Psoas muscle (tissue), 8 donors: ENCODE measurements at places on chromosomes 2 and 18. TPM values are rescaled to one million over a fixed set of nuclear protein-coding genes. Genes with fewer than 3 reads are reported as not detected.
A peak's percentile ranks its signal among the peaks of the same experiment; 100 is the strongest.

GRCh38 chr2:32450851-32451250 is 94.0 kb downstream of the BIRC6 start:
- no peak for DNase-seq

DNA sequence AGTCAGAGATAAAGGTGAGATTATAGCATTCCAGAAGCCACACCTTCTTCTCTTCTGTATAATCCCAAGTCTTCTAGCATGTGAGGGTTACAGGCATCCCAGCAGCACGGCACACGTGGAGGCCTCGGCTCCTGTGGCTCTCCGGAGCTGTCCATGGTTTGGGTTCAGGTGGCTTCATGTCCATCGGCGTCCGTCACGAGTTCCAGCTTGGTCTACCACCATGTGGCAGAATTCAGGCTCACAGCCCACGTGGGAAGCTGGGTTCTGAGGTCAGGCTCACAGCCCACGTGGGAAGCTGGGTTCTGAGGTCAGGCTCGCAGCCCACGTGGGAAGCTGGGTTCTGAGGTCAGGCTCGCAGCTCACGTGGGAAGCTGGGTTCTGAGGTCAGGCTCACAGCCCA is 378.3 kb upstream of the SALL3 start:
- DNase-seq, result no peak

GRCh38 chr2:199144546-199144945 is 313.2 kb downstream of the SATB2 start:
- DNase-seq, result no peak

GRCh38 chr2:176999301-176999700 is 213.3 kb upstream of the HNRNPA3 start:
- DNase-seq, result no peak

The ALPG gene
- polyA plus RNA-seq, result not detected

DNA sequence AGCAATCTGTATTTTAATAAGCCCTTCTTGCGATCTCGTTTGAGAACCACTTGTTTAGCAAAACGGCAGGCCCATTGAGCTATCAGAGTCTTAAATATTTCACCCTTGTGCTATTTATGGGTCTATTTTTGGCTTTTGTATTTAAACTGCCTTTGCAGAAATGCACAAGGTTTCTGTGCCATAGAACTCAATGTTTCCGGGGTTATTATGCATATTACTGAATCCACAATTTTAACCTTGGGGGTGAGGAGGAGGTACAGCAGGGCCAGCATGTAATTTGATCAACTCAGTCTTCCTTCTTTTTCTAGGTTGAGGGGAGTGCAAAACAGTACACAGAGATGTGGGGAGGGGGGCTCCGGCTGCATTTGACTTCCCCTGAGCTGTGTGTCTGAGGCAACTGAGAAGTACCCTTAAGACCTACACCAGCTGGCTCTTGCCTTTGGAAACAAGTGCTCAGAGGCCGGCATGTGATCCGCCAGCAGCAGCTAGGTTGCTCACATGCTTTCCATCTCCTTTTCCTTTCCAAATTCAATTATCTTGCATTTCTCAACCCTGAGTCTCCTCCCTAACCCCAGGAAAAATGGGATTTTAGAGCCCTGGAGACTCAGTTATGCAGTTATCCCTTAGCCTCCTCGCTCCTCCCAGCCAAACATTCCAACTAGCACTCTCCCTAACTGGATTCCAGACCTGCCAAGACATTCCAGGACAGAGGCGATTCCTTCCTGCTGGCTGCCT is 103.0 kb downstream of the HNRNPLL start:
- no peak for DNase-seq

- no peak for DNase-seq
These were observed 211.4 kb upstream of the DDX18 start for GRCh38 chr2:117603060-117603459.

GRCh38 chr2:191434072-191434471 is 188.9 kb downstream of the MYO1B start:
- DNase-seq, result no peak

- peak; percentile 83 for DNase-seq
These were observed 189.5 kb downstream of the CTIF start for GRCh38 chr18:48728204-48728833.

The SEMA4C gene
- 4.1 TPM for polyA plus RNA-seq

DNA sequence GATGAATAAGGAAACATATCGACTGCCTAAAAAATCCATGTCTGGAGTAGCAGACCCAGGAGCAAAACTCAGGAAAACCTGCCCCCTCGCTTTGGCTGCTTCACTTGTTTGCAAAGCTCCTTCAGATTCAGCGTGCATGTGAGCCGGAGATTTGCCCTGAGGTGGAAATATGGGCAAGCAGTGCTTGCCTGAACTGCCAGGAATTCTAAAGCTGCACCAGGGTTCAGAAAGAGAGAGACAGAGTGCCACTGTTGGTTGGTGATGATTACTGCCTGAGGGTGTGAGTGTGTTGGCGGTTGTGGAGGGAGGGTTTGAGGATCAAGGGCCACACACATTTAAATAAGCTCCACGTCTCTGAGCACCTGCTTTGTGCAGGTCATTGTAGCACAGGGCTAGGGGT is 139.6 kb upstream of the RGPD4 start:
- peak; percentile 12 for DNase-seq

The LINC00305 gene
- not detected for polyA plus RNA-seq

The FNDC4 gene
- 23.2 TPM for polyA plus RNA-seq

DNA sequence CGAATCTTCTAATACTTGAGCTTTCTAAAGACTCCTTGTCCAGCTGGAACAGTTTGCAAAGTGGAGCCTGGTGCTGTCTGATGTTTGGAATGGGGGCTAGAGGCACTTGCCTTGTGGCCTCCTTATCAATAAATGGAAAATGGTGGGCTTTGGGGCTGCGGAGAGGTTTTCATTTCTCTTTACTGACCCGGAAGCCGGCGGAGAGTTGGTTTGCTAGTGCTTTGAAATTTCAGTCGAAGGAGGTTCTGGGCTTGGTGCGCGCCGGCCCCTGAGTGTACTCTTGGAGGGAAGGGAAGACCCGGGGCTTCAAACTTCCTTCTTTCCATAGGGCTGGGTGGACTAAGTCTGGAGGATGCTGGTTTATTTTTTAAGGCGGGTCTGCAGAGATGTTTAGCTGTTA is 714 bp downstream of the RPIA start:
- peak; percentile 52 for DNase-seq

DNA sequence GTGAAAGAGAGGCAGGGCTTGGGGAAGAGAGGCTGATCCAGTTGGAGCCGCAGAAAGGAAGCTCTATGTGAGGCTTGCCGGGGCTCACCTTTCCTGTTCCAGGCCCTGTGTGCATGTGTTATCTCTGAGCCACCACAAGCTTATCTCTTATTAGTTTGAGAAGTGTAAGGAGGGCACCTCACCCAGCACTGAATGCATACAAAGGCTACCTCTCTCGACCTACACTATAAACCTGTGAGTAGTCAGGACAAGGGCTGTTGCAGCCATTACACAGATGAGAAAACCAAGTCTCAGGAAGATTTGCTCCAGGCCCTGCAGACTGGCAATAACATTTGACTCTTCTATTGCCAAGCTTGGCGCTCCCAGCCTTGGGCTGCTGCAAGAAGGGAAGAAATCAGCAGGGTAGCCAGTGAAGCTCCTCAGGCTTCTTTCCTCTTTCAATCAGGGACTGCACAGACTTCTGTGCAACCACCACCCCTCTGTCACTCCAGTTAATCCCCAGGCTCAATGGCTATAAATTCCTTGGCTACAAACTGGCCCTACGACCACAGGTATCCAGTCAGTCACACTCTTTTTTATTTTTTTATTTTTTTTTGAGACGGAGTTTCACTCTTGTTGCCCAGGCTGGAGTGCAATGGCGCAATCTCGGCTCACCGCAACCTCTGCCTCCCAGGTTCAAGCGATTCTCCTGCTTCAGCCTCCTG is 73.8 kb downstream of the CLHC1 start:
- DNase-seq, result no peak

GRCh38 chr2:101360232-101360631 is 27.1 kb downstream of the CREG2 start:
- DNase-seq, result no peak

GRCh38 chr2:53476834-53477233 is 290.8 kb upstream of the CHAC2 start:
- DNase-seq, result no peak

- peak; percentile 76 for DNase-seq
These were observed 90.0 kb upstream of the TAF1B start for GRCh38 chr2:9753276-9753600.

- DNase-seq, result no peak
These were observed 44.2 kb upstream of the PXDN start for GRCh38 chr2:1788478-1788959.

DNA sequence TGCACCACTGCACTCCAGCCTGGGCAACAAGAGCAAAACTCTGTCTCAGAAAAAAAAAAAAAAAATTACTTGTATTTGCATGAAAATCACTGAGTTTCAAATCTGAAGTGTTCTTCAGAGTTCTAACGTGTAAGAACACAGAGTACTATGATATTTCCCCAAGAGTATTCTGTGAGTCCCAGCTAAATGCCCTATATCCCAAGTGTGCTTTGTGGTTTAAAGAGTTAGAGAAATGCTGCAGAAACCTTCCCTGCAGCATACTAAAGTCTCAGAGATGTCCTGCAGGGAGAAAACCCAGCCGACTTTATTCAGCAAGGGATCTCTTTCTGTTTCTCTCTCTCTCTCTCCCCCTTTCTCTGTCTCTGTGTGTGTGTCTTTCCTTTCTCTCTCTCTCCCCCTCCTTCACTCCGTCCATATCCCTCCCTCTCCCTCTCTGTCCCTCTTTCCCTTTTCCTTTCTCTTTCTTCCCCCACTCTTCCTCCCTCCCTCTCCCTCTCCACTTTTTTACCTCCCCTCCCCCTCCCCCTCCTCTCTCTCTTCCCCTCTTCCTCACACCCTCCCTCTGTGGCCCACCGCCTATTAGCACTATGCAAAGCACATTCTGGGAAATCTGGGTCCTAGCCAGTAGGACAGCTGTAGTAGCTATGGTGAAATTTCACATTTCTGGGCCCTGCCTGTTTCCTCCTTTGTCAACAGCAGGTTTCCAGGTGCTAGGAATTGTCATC is 54.2 kb downstream of the ACTR2 start:
- no peak for DNase-seq

The CHRND gene
- polyA plus RNA-seq, result 12.5 TPM

DNA sequence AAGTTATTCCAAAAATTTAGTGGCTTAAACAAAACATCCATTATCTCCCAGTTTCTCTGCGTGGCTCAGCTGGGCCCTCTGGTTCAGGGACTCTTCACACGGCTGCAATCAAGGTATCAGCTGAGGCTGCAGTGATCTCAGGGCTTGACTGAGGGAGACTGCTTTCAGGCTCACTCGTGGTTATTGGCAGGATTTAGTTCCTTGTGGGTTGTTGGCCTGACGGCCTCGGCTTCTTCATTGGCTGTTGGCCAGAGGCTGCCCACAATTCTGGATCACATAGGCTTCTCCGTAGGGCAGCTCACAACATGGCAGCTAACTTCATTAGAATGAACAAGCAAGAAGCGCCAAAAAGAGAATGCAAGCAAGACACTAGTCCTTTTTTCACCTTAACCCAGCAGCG is 90.1 kb downstream of the ABI2 start:
- no peak for DNase-seq

GRCh38 chr2:120682654-120683053 is 53.0 kb upstream of the GLI2 start:
- DNase-seq, result no peak

The LRRTM1 gene
- polyA plus RNA-seq, result not detected

DNA sequence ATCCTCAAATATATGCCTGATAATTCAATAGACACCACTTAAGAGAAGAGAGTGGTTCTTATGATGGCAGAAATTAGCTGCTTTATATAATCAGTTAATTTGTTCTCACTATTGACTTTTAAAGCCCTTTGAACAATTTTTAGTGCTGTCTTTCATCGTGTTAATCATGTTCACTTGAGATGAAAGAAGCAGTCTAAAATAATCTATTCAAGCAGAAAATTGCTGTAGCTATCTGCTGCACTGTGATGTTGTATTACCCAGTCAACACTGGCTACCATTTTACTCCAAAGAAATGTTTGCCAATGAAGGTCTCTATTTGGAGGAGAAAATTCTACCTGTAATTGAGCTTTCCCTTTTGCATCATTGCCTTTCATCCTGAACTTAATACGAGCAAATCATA is 459.8 kb upstream of the FSIP2 start:
- no peak for DNase-seq

DNA sequence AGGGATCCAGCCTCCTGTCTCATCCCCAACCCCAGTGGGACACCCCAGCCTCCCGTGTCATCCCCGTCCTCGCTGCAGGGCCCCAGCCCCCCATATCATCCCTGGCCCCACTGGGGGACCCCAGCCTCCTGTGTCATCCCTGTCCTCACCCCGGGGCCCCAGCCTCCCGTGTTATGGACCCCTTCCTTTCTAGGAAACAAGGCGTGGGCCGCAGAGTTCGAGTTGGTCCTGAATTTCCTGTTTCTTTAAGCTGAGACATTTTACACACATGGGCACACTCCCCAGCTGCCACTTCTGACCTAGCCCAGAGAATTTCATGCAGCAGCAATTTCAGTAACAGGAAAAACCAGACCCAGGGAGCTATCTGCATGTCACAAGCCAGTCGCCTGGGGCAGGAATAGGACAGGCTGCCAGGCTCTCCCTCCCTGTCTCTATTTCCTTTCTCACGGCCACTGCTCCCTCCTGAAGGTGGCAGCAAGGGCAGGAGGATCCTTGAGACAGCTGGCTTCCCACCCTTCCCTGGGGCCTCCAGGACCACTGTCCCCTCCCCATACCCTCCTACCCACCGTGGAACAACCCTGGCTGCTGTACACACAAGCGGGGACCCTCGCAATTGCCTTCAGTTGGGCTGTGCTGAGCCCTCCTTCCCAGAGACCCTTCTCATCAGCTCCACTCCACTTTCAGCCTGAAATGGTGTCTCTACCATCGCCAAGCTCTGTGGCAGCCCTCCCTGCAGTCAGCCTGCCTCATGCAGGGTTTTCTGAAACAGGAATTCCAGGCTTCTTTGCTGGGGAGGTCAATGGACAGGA is 141.9 kb upstream of the ID2 start:
- DNase-seq, result no peak

DNA sequence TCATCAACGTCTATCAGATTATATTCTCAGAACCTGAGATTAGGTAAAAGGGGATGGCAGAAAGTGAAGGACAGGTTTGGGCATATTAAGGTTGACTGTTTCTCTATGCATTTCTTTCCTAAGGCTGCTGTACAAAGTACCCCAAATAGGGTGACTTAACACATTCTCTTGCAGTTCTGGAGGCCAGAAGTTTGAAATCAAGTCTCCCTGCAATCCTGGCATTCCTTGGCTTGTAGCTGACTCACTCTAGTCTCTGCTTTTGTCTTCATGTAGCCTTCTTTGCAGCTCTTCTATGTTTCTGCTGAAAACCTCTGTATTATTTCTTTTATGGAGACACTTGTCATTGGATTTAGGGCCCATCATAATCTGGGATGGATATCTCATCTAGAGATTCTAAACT is 364.3 kb downstream of the PLCL1 start:
- no peak for DNase-seq

- no peak for DNase-seq
These were observed 317.0 kb downstream of the CYP26B1 start for GRCh38 chr2:71830497-71831192.

The RAPH1 gene
- polyA plus RNA-seq, result 4.3 TPM

The ANKRD23 gene
- polyA plus RNA-seq, result 529 TPM

GRCh38 chr2:138536302-138536701 is 34.7 kb downstream of the SPOPL start:
- no peak for DNase-seq

The DNAJC5G gene
- polyA plus RNA-seq, result not detected

- DNase-seq, result no peak
These were observed 393.7 kb upstream of the FANCL start for GRCh38 chr2:58634653-58635370.

- DNase-seq, result no peak
These were observed 376.4 kb upstream of the ATP5MC3 start for GRCh38 chr2:175557810-175558377.

- DNase-seq, result no peak
These were observed 1177.4 kb upstream of the LRRTM1 start for GRCh38 chr2:81481994-81482368.

GRCh38 chr18:25153426-25153825 is 198.5 kb downstream of the ZNF521 start:
- DNase-seq, result no peak
